ENCODE measurements at places on chromosomes 4 and X. TPM values are rescaled to one million over a fixed set of nuclear protein-coding genes. Genes with fewer than 3 reads are reported as not detected.

- H3K27me3 ChIP-seq, result no peaks in the 10 kb centered on the region
- H3K4me1 ChIP-seq, result no peaks in the 10 kb centered on the region
- DNase-seq, result no peak
- H3K36me3 ChIP-seq, result no peaks in the 10 kb centered on the region
Observed at GRCh38 chrX:139332441-139332840, 198.1 kb upstream of the F9 start.

- H3K36me3 ChIP-seq, result no peaks in the 10 kb centered on the region
- no peak overlapping the region for H3K27ac ChIP-seq
- no peaks in the 10 kb centered on the region for H3K27me3 ChIP-seq
- no peaks in the 10 kb centered on the region for H3K4me1 ChIP-seq
- DNase-seq, result peak; percentile 39
- H3K4me3 ChIP-seq, result no peak overlapping the region
Observed at GRCh38 chr4:164012396-164013027, 518.0 kb downstream of the TMA16 start.

GRCh38 chr4:187304133-187304532 is 580.5 kb upstream of the FAT1 start:
- H3K27me3 ChIP-seq, result no peaks in the 10 kb centered on the region
- H3K27ac ChIP-seq, result no peak overlapping the region
- H3K4me3 ChIP-seq, result no peak overlapping the region
- DNase-seq, result no peak
- H3K4me1 ChIP-seq, result no peaks in the 10 kb centered on the region
- no peaks in the 10 kb centered on the region for H3K36me3 ChIP-seq

- no peak overlapping the region for H3K4me3 ChIP-seq
- H3K27ac ChIP-seq, result no peak overlapping the region
- no peak for DNase-seq
- H3K36me3 ChIP-seq, result peaks cover 12% of the 10 kb centered on the region
Observed at GRCh38 chrX:153863251-153863991, 22.6 kb downstream of the L1CAM start.

GRCh38 chrX:74684466-74684865 is 70.0 kb upstream of the RLIM start:
- H3K27me3 ChIP-seq, result no peaks in the 10 kb centered on the region
- H3K4me3 ChIP-seq, result no peak overlapping the region
- no peaks in the 10 kb centered on the region for H3K4me1 ChIP-seq
- H3K27ac ChIP-seq, result no peak overlapping the region

GRCh38 chr4:17805580-17806155 is 4.9 kb downstream of the DCAF16 start:
- DNase-seq, result no peak
- H3K36me3 ChIP-seq, result peaks cover 26% of the 10 kb centered on the region
- no peaks in the 10 kb centered on the region for H3K27me3 ChIP-seq
- H3K4me1 ChIP-seq, result no peaks in the 10 kb centered on the region
- H3K4me3 ChIP-seq, result no peak overlapping the region

GRCh38 chrX:118420462-118420861 is 74.6 kb downstream of the WDR44 start:
- H3K4me1 ChIP-seq, result peaks cover 24% of the 10 kb centered on the region
- DNase-seq, result no peak
- no peak overlapping the region for H3K4me3 ChIP-seq

HERC3 gene
- 17.3 TPM for total RNA-seq

IQSEC2 gene
- total RNA-seq, result 15.2 TPM

SMR3B gene
- total RNA-seq, result not detected

BTK gene
- not detected for total RNA-seq

PAK3 gene
- total RNA-seq, result 0.50 TPM

LANCL3 gene
- 2.2 TPM for total RNA-seq

Data from Calu3 (cell line).